ENCODE measurements at places on chromosomes 11 and 22.

DNA sequence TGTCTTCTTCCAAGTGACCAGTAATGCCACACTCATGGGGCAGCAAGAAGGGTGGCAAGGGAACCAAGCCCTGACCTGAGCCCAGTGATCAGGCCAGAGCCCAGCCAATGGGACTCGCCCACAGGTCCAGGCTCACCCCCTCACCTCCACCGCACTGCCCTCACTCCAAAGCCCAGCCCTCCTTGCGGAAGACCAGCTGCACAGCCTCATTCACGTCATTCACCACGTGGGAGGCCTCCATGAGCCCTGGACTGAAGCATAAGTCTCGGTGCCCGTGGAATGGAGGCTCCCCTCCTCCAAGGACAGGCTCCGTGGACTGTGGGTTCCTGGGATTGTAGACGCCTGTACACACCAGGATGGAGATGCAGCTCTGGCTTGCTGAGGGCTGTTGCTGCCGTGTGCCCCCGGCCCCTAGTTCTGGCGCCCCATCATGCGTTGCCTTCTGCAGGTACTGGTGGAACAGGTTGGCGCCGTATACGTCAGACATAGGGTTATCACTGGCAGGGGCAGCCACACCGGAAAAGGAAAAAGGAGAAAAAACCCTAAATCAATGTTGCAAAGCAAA is 16.8 kb upstream of the TMEM121B start:
- DNase-seq, result no peak

GRCh38 chr22:26045051-26045450 is 124.2 kb upstream of the SEZ6L start:
- DNase-seq, result no peak

GRCh38 chr22:49475253-49475652 is 352.4 kb downstream of the BRD1 start:
- DNase-seq, result no peak

DNA sequence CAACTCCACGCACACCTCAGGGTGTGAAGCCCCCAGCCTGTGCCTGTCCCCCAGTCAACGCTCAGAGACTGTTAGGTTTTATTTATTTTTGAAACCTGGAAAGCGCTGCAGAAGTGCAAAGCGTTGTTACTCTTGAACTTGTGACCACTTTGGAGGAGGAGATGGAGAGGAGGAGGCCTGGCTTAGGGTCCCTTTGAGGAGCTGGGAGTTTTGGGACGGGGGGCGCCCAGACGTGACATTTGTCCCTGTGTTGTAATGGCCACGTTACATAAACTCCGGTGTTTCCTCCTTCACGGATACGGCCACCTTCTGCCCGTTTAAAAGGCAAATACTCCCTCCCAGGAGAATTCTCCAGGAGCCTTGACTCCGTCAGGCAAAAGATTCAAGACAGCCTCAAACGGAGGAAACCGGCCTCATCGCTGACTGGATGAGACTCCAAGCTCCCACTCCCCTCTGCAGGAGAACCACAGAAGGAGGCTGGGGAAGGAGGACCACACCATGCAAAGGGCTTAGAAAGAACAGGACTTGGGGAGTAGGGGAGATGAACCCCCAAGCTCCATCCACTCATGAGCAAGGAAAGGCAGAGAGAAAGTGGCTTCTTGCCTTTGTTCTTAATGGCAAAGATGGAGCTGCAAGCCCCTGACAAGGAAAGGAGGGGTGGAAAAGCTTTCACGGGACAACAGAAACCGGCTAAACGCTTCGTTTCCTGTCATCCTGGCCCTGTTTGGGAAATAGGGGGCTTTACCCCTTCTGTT is 630 bp downstream of the PIK3IP1 start:
- DNase-seq, result no peak

DNA sequence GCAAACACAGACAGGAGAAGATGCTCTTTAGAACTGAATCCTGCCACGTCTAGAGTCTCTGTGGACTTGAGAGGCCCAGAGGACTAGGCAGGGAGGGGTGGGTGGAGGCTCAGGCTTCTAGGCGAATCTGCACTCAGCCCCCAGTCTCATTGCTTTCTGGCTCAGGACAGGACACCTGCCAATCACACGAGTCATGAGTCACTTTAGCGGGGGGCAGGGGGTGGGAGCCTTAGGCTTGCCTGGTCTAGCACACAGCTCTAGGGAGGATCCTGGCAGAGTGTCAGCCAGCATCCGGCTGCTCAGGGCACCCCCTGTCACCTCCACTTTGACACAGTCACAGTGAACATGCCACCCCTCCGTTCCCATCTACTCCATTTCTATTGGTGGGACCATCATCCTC is 167.7 kb downstream of the CEP164 start:
- DNase-seq, result no peak

DNA sequence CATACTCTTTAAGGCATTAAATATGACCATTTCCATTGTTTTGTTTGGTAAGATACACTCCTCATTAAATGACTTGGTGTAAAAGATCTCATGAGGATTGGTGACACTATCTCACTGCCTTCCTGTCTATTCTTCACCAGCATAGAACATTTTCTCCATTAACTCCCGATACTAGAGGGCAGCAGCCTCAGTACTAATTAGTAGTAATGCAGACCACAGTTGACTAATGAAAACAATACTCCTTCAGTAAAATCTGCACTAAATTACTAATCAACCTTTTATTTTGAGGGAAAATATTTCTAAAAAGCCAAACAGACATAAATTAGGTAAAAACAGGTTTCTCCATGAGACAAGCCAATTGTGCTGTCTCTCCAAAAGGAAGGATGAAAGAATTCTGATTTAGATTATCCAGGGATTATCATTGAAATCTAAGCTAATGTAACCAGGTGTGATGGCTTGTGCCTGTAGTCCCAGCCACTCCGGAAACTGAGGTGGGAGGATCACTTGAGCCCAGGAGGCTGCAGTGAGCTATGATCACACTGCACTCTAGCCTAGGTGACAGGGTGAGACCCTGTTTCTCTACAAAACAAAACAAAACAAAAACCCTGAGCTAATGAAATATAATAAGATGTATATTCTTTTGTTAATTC is 9.4 kb downstream of the PGM2L1 start:
- DNase-seq, result no peak

DNA sequence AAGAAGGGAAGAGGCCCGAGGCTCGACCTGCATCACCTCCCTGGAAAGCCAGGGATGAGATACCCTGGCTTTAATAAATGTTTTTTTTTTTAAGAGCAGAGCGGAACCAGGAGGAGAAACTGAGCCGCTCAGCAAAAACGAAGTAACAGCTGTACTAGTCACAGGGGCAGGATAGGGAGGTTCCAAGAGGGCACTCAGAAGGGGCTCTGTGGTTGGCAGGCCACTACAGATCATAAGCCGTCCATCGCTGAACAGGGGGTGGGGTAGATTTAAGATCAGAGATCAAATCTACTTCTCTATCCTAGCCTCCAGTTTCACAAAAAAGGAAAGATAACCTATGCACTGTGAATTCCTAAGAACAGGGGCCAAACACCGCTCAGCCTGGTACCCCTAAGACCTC is 625 bp downstream of the EIF3D start:
- DNase-seq, result no peak

DNA sequence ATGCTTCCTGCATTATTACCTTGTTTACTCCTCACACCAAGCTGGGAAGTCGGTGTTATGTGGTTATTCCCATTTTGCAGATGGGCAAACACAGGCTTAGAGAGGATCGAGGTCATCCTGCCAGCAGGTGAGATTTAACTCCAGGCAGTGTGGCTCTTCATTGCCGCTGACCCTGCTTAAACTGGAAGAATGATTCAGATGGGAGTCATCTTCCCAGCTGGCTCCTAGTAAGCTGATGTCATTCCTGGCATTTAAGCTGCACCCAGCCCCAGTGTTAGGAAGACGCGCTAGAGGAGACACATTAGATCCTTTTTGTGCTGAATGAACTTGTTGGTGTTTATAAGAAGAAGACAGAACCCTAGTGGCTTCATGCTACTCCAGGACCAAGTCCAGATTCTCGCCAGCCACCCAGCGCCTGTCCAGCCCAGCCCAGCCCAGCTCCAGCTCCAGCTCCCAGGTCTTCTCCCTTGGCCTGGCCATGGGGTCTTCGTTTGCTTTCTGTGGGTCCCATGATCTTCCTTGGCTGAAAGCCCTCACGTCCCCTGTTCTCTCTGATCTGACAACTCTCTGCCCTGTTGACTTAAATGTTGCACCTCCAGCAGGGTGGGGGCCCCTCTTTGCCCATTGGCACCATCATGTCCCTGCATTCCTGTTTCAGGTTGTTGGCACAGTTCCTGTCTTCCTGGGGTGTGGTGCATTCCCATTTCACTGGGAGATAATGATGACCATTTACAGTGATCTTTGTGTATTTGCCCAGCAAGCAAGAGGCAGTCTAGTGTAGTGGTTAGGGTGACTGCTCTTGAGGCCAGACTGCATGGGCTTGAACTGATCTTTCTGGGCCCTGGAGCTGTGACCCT is 13.6 kb downstream of the PARVB start:
- DNase-seq, result peak; percentile 89

- DNase-seq, result peak; percentile 25
Observed at GRCh38 chr22:46064228-46064965, 85.9 kb upstream of the PPARA start.

All from GM04503 (cell line).